ENCODE measurements at places on chromosomes 3 and 15.

GRCh38 chr3:28134792-28135375, 106.5 kb upstream of the CMC1 start:
- DNase-seq: no peak

- no peak for DNase-seq
Observed at GRCh38 chr15:60523056-60523455, 44.1 kb upstream of the ICE2 start.

- no peak for DNase-seq
Observed at GRCh38 chr3:10772271-10773161, 43.5 kb upstream of the SLC6A11 start.

DNA sequence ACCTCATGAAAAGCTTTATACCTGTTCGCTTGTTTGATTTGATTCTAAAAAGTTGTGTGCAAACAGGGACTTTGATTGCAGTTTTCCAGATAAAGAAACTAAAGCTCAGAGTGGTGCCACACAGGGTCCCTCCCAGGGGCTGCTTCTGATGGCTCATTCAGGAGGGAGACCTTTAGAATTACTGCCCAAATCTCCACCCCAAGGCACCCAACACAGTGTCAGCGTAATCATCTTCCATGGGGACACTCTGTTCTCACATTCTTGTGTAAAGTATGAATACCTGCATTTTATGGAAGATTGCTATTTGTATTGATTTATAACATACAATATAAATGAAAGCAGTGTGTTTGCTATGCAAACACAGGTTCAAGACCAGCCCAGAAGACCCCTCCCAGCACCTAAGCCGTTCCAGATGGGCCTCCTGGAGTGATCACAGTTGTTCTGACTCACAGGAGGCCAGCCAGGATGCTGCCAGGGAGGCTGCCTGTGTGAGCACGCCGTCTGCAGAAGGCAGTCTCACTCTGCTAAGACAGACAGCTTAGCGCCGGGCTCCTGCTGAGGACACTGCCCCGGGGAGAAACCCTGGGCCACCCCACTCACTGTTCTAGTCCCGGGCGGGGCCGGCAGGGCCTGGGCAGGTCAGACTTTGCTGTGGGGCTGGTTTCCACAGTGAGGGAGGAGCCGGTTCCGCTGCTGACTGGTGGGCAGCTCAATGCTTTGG, 185.6 kb downstream of the FAM43A start:
- peak; percentile 45 for DNase-seq

- DNase-seq: no peak
Observed at GRCh38 chr3:191301017-191301416, 28.2 kb upstream of the CCDC50 start.
